ENCODE measurements at places on chromosomes 5 and 9. TPM values are rescaled to one million over a fixed set of nuclear protein-coding genes. Genes with fewer than 3 reads are reported as not detected.

The MACIR gene
- 9.2 TPM for total RNA-seq

The WHRN gene
- total RNA-seq: 33.4 TPM

The ARL10 gene
- 4.6 TPM for total RNA-seq

The PCDHB8 gene
- total RNA-seq: 0.99 TPM

GRCh38 chr5:168413062-168413461 is 73.2 kb upstream of the RARS1 start:
- H3K4me1 ChIP-seq: no peaks in the 10 kb centered on the region
- no peak for DNase-seq
- no peaks in the 10 kb centered on the region for H3K36me3 ChIP-seq
- no peak overlapping the region for H3K4me3 ChIP-seq

GRCh38 chr5:172574871-172575223 is 66.2 kb upstream of the NEURL1B start:
- H3K4me3 ChIP-seq: no peak overlapping the region
- H3K27me3 ChIP-seq: no peaks in the 10 kb centered on the region
- DNase-seq: no peak
- H3K4me1 ChIP-seq: no peaks in the 10 kb centered on the region

DNA sequence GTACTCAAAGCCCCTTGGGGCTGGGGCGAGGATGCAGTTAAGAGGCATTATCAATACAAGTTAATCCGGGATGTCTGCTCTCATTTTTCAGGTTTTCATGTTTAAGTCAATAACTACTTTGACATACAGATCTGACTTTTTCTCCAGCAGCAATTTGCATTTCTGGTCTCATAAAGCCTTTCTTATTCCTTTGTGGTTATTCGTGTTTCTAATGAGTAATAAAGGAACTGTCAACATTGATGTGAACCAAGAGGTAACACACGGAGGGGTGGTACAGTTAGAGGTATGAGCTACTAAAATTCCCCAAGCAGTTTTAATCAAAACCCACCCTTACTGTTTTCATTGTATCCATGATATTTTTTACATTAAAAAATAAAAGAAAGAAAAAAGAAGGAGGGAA is 138.0 kb upstream of the NFIB start:
- H3K27ac ChIP-seq: no peak overlapping the region
- H3K27me3 ChIP-seq: no peaks in the 10 kb centered on the region

DNA sequence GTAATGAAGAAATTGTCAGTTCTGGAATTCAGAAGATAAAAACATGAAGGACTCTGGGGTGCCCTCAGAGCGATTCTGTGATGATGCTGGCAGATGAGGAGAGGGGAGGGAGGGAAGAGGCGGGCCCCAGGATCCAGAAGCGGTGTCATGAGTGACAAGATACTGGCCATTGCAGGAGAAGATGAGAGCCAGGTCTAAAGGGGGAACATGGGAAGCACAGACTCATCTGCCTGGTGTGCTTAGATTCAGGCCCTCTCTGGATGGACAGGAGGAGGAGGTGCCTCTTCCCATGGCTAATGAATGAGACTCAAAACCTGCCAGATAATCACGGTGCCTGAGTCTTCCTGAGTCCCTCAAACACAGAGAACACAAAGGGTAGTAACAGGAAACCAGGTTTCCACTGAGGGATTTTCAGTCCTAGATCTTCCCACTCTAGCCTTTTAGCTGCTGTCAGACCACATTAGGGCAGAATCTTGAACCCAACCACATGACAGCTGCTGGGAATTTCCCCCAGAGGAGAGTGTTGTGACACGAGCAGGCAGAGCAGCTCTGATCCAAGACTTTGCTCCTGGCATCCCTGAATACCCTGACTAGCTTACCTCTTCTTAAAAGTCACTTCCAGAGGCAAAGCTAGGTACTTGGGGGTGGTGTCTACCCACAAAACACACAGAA is 28.2 kb upstream of the HSPA9 start:
- no peaks in the 10 kb centered on the region for H3K27me3 ChIP-seq
- H3K4me3 ChIP-seq: no peak overlapping the region
- peaks cover 8% of the 10 kb centered on the region for H3K4me1 ChIP-seq
- no peaks in the 10 kb centered on the region for H3K36me3 ChIP-seq
- H3K27ac ChIP-seq: no peak overlapping the region
- no peak for DNase-seq

DNA sequence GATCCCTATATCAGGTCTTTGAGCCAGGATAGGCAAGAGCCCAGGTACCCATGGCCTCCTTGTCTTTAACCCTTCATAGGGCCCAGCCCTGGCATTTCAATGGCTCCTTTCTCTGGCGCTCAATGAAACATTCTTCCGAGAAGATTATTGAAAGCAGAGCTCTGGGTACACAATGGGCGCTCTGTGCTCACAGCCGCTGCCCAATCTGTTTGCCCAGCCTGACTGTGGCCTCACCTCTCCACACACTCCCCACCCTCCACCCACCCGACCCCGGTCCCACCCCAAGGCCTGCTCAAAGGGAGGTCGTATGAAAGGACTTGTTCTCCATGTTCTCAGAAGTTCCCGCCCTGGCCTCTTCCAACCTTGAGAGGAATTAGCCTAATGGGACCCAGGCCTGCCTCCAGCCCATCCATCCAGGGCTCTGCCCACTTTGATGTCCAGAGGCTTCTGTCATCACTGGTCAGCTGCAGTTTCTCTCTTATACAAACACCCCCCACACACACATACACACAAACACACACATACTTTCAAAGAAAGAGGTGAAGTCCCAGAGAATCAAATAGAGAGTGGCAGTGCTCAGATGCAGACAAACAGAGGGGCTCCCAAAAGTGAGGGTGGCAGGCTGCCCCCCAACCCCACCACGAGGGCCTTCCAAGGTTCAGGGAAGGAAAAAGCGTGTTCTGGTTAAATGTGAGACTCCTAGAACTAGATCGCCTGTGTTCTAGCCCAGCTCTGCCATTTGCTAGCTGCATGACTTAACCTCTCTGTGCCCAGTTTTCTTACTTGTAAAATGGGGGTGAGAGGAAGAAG is 5.1 kb upstream of the ARSI start:
- H3K4me1 ChIP-seq: no peaks in the 10 kb centered on the region
- H3K36me3 ChIP-seq: no peaks in the 10 kb centered on the region
- no peak overlapping the region for H3K4me3 ChIP-seq
- H3K27ac ChIP-seq: no peak overlapping the region
- DNase-seq: no peak
- peaks cover 3% of the 10 kb centered on the region for H3K27me3 ChIP-seq

DNA sequence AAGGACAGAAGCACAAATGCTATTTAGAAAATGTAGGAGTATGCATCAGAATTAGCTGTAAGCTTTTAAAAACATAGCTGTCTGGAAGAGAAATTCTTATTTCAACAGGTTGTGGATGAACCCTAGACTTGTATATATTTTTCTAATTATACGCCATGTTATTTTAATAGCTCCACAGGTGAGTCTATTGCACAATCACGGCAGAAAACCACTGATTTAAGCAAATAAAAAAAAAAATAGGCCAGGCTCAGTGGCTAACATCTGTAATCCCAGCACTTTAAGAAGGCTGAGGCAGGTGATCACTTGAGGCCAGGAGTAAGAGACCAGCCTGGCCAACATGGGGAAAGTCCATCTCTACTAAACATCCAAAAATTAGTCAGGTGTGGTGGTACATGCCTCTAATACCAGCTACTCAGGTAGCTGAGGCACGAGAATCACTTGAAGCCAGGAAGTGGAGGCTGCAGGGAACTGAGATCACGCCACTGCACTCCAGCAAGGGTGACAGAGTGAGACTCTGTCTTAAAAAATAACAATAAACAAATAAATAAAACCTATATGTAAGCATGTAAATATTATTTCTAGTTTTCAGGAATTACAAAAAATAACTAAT is 11.7 kb downstream of the TRIM23 start:
- H3K4me1 ChIP-seq: no peaks in the 10 kb centered on the region
- peaks cover 59% of the 10 kb centered on the region for H3K36me3 ChIP-seq
- DNase-seq: no peak
- H3K27me3 ChIP-seq: no peaks in the 10 kb centered on the region
- no peak overlapping the region for H3K27ac ChIP-seq

Data from adrenal gland (tissue), 19 donors.